ENCODE measurements at places on chromosomes 3 and 15.

- peak; percentile 14 for DNase-seq
These were observed 30.7 kb upstream of the CBLB start for GRCh38 chr3:105899516-105899915.

GRCh38 chr3:27387625-27388024 is 18.4 kb upstream of the NEK10 start:
- no peak for DNase-seq

GRCh38 chr15:62407216-62407615 is 242.1 kb upstream of the C2CD4B start:
- DNase-seq = no peak

DNA sequence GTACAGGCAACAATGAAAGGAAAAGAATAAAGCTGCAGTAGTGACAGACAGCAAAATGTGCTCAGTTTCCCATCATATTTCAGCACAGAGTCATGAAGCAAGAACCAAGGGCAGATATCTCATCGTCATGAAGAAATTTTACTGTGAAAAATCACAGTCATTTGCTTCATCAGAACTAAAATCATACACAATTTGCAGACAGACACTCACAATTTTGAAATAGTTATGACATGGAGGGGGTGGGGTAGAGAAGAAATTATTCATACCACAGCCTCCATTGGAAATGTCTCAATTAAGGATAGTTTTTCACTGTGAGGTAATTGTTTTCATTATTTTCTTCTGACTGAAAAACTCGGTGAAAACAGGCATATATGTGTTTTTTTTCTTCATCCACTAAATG is 78.8 kb upstream of the CNTN3 start:
- DNase-seq = no peak

- no peak for DNase-seq
These were observed 552.0 kb downstream of the SI start for GRCh38 chr3:164526250-164526649.

GRCh38 chr15:50886611-50887345 is 21.7 kb upstream of the AP4E1 start:
- DNase-seq = no peak

DNA sequence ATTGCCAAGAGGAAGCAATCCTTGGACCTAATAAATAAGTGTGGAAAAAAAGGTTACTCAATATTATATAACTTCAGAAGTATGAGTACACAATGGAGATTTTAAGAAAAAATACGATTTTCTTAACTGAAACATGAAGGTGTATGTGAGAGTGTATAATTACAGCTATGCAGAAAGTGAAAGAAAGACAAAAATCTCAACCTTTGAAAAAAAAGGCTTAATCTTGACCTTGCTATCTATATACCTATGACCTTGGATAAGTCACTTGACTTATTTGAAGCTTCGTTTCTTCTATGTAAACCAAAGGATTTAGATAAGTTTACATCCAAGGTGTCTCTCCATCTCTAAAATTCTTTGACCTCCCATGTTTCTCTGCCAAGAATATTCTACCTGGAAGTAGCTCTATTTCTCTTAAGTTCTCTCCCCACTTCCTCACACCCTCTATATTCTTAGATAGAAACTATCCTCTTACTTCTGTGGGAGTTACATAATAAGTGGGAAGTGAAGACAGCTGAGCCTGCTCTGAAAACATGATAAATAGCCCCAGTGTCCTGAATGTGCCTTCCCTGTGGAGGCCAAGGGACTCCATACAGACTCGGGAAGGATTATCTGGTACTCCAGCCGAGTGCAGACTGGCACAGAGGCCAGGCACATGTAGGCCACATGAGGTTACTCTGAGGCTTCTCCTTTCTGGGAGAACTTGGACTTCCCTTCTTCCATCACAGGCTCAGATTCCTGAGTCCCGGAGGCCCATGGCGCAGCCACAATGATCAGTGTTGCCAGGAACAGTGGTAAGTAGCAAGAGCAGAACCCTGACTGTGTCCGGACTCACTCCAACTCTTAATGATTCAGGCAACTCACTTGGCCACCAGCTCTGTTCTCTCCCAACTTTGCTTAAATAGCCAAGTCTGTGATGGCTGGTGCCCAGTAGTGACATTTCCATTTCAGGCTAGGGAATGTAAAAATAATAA is 166.8 kb upstream of the COL8A1 start:
- no peak for DNase-seq

- DNase-seq = no peak
These were observed 1120.0 kb downstream of the IGSF11 start for GRCh38 chr3:117914540-117915100.

- DNase-seq = no peak
These were observed 63.6 kb downstream of the AAGAB start for GRCh38 chr15:67190813-67191212.

DNA sequence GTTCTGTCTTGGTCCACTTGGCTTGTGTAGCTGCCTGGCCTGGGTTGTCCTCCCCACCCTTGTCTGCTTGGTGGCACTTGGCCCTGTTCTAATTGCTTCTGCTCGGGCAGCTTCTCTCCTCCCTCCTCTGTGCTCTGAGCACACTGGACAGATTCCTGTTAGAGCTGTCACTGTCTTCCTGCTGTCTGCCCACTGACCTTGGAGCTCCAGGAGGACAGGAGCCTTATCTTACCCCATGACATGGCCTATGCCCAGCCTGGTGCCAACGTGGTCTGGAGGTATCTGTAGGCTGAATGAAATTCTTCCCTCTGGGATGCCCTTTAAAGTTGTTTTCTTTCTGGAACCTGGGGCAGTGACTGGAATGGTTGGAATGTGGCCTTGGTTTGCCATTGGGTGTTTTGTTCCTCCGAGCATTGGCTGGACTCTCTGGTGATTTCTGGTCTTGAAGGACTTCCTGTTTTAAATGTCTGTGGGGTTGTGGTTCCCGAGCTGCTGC is 94.1 kb downstream of the FAM43A start:
- no peak for DNase-seq

DNA sequence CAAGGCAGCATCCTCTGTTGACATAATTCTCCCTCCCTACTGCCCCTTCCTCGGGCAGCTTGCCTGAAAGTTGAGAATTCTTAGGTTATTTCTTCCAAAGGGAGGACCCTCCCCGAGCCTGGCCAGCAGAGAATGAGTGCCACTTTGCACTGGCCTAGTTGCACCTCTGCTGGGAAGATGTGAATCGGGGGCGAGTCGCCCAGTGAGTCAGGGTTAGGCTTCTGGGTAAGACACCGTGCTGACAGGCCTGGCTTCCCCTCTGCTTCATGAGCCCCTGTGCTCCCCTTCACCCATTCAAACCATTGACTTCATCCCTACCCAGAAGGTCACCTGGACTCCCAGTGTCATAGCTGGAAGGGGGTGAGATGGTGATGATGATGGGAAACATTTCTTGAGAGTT is 82.3 kb downstream of the AAGAB start:
- no peak for DNase-seq

DNA sequence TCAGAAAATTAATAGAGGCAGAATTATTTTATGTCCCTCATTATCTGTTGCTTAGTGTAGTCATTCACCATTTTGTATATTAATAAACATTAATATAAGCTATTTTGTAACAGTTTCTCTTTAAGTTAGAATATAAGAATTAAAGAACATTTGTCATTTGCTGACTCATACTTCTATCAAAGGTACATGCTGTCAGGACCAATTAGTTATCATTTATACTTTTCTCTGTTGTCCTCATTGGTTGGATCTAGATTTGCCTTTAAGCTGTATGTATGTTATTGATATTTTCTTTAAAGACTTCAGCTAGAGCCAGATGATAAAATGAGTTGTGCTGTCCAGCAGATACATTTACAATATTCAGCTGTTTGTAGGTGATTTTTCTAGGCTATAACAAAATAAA is 168.4 kb upstream of the MLF1 start:
- no peak for DNase-seq

- no peak for DNase-seq
These were observed 111.7 kb upstream of the OSTN start for GRCh38 chr3:191087391-191087790.

GRCh38 chr15:81292523-81293001 is 31.4 kb downstream of the STARD5 start:
- no peak for DNase-seq

DNA sequence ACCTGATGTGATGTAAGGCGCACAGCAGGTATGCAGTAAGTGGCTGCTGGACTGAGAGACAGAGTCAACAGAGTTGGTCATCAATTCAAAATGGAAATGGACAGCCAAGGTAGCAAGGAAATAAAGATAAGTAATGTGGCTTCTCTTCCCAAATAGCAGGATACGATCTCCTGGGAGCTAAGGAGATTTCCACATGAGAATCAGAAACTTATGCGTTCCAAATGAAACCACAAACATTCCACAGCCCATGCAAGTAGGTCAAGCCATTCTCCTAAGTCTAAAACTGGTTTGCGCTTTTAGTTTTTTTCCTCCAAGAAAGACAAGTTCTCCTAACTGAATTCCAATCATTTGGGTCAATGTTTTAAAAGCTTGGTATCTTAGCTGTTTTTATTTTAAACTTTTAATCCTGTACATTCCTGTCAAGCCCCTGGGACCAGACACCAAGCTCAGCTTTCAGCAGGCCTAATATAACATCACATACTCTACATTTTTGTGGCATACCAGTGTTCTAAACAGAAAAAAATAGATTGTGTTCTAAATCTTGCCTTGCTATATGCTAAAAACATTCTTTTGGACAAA is 73.7 kb upstream of the TSPAN3 start:
- no peak for DNase-seq

DNA sequence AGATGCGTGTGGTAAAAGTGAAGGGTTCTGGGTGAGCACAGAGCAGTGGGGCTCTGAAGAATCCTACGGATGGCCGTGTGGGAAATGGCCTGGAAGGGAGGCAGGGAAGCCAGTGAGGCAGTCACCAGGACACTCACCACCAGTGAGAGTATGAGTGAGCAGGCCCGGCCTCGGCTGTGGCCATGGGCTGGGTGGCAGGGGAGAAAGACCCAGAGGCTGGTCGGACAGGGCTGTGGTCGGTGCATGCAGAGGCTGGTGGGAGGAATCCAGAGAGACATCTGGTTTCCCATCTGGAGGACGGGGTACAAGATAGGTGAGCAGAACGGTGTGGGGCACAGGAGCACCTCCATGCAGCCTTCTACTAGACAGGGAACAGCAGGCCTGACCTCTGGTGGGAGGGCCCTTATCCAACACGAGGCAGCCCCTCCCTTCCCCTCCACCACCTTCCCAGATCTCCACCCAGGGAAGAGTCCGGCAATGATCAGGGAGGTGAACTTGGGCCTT is 10.1 kb downstream of the PCSK6 start:
- DNase-seq = no peak

- DNase-seq = no peak
These were observed 1215.2 kb downstream of the SI start for GRCh38 chr3:163863146-163863545.

DNA sequence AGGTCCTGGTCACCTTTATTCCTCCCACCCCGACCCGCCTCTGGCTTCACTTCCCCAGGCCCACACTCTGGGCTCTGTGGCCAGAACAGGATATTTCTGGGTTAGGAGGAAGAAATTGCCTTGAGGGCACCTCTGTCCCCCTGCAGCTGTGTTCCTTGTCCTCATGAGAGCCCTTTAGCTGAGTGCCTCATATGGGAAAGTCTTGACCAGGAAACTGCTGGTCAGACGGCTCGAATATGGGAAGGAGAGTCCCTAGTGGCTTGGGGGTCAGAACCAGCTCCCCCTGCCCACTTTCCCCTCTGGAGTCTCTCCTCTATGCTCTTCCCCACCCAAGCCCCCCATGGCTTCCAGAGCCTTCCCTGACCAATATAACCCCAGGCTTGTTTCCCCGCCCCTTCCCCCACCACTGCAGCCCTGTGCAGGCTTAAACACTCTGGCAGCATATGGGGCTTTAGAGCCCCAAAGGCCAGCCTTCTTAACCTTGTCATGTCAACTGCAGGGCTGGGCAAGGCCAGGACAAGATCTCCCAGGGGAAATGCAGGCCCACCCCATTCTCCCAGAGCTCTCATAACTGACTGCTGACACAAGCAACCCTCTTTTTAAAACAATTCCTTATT is 36.4 kb downstream of the SEC22C start:
- no peak for DNase-seq

GRCh38 chr3:171468296-171468906 is 8.2 kb upstream of the TNIK start:
- DNase-seq = no peak

DNA sequence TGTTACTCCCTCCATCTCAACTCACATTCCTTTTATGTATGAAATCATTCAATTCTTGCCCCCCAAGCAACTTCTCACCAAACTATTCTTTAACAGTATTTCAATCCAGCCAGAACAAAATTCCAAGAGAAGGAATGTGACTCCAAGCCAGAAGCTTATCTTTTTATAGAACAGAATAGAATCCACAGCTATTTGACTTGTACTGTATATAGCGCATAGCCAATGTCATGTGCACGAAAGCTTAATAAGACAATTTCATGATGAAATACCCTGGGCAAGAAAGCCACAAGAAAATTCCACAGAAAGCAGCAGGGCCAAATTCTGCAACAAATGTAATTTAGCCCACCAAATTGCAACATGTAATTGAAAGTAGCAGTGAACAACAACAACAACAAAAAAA is 127.6 kb upstream of the UBE2E2 start:
- no peak for DNase-seq

DNA sequence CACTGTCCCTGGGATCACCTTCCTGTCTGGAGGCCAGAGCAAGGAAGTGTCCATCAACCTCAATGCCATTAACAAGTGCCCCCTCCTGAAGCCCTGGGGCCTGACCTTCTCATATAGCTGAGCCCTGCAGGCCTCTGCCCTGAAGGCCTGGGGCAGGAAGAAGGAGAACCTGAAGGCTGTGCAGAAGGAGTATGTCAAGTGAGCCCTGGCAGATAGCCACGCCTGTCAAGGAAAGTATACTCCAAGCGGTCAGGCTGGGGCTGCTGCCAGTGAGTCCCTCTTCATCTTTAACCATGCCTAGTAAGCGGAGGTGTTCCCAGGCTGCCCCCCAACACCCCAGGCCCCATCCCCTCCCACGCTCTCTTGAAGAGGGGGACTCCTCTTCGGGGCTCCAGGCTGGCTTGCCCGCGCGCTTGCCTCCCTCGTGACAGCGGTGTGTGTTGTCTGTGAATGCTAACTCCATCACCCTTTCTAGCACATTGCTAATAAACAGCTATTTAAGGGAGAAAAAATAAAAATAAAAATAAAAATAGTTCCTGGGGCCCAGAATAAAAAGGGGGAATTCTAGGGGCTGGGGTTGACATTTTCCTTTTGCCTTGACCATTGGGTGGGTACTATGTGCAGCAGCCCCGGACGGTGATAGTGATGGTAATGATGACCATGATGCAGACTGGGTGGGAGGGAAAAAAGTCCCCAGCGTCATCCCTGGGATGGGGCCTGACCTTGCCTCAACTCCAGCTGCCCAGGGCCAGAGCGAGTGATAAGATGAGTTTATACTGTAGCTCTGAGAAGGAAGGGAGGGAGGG is 3.3 kb upstream of the ALAS1 start:
- no peak for DNase-seq

- no peak for DNase-seq
These were observed 587.4 kb upstream of the KCNMB2 start for GRCh38 chr3:177948716-177949425.

- no peak for DNase-seq
These were observed 1399.7 kb upstream of the CADM2 start for GRCh38 chr3:83559082-83559481.

DNA sequence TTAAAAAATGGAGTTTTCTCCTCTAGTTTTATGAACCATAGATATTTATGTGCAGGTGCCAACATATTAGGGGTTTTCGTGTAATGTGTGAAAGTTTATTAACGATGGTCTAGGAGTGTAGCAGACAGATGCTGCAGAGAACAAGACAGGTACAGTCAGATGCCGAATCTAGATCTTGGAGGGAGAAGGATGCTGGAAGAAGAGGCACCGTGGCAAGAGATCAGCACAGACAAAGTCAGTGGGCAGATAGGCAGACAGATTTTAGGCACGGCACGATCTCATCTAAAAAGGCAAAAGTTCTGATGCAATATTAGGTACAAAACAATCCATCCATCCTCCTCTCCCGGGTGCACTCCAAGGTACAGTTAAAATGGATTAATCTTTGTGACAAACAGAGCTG is 161.6 kb downstream of the TIGIT start:
- DNase-seq = no peak
